Umbilical cord (tissue), 2 donors: ENCODE measurements at places on chromosomes 1 and 21.

DNA sequence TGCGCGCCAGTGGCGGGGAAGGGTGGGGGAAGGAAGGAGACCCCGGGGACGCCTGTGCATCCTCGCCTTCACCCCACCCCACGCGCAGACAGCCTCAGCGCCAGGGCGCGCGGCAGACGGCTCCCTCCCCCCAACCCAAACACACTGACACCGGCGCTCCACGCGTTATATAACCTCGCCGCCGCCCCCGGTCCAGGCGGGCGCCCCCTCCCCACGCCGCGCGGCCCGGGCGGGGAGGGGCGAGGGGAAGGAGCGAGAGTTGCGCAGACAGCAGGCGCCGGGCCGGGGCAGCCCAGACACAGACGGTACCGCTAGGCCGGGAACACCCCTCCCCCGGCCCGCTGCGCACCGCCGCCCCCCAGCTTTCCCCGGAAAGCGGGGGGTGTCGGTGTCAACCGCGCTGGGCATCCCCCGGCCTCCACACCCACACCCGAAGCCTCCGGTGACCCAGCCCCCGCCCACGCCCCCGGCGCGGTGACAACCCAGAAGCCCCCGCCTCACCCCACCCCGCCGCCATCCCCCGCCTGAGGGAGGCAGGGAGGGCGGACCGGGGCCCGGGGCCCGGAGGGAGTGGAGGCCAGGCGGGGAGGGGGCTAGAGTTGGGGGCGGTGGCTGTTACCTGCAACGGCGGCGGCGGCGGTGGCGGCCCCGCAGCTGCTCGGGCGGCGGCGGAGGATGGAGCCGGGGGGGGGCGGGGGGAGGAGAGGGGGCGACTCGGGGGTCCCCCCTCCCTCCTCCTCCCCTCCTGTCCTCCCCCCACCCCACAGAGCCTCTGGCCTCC, 432 bp downstream of the AKT3 start:
- no peak for DNase-seq

DNA sequence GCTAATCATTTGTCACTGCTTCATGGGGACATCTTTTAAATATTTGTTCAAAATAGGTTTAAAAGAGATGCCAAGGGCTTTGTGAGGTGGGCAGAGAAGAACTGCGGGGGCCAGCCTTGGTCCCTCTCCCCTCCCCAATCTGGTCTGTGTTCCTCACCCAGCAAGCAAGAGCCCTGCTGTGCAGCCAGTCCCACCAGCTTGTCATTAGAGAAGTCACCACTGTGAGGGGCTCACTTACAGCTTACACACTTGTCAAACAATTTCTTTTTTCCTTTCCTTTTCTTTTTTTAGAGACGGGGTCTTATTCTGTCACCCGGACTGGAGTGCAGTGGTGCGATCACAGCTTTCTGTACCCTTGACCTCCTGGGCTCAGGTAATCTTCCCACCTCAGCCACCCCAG, 10.4 kb upstream of the CDK18 start:
- DNase-seq = no peak

- peak; percentile 44 for DNase-seq
Observed at GRCh38 chr1:230711245-230711644, 2.7 kb downstream of the AGT start.

- DNase-seq = no peak
Observed at GRCh38 chr1:102550729-102551384, 554.1 kb upstream of the OLFM3 start.

DNA sequence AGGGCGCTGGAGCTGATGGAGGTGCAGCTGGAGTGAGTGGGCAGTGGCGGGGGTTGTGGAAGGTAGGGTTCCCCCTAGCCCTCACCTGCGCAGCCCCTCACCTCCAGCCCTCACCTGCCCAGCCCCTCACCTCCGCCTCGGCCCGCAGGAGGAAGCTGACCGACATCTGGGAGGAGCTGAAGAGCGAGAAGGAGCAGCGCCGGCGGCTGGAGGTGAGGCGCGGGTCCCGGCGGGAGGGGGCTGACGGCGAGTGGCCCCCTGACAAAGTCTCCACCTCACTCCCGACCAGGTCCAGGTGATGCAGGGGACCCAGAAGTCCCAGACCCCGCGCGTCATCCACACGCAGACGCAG, 2.7 kb downstream of the EVA1B start:
- DNase-seq = no peak

- DNase-seq = peak; percentile 23
Observed at GRCh38 chr1:85495556-85495955, 30.6 kb upstream of the DDAH1 start.

DNA sequence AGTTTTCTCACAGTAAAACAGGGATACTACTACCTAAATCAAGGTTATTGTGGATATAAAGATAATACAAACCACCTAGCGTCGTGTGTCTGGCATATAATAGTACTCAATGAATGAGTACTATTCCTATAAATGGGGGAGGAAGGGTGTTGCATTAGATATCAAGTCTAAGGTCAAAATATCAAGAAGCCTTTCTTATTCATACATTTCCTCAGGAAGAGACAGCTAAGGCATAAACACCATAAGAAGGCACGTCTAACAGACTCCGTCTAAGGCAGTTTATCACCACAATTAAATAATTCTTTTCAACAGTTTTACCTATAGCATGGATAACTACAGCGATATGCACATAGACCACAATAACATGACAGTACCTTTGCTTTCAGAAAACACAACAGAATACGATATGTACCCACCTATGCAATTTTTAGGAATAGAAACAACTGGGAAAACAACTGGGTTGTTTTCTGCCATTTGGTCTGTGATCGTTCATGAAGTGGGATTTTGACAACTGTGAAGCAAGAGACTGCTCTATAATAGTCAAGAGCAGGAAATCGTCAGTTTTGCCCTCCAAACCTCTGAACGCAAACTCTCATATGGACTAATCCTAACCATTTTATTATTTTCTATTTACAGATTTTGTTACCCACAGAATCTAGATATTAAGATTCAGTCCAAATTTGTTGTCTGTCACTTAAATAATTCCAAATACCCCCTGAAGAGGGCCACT, 53.1 kb downstream of the HNRNPR start:
- DNase-seq = no peak

GRCh38 chr21:17387030-17387617, 125.7 kb upstream of the CXADR start:
- peak; percentile 81 for DNase-seq

GRCh38 chr1:56215771-56216170, 363.6 kb downstream of the PLPP3 start:
- no peak for DNase-seq

DNA sequence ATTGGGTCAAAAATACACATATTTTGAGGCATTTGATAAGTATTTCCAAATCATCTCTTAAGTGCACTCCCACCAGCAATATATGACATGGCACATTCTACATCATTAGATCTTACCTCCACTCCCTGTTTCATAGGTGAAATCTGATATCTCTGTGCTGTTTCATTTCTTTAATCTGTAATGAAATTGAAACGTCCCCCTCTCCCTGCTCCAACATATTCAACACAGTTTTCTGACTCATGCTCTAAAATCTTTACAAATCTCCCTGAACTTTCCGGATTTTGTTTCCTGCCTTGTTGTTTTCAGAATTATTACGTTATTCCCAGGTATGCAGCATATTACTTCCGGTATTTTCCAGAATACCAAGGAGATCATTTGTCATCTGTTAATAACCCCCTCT, 66.1 kb upstream of the AKT3 start:
- no peak for DNase-seq

GRCh38 chr1:2496087-2496622, 20.1 kb downstream of the PLCH2 start:
- no peak for DNase-seq

DNA sequence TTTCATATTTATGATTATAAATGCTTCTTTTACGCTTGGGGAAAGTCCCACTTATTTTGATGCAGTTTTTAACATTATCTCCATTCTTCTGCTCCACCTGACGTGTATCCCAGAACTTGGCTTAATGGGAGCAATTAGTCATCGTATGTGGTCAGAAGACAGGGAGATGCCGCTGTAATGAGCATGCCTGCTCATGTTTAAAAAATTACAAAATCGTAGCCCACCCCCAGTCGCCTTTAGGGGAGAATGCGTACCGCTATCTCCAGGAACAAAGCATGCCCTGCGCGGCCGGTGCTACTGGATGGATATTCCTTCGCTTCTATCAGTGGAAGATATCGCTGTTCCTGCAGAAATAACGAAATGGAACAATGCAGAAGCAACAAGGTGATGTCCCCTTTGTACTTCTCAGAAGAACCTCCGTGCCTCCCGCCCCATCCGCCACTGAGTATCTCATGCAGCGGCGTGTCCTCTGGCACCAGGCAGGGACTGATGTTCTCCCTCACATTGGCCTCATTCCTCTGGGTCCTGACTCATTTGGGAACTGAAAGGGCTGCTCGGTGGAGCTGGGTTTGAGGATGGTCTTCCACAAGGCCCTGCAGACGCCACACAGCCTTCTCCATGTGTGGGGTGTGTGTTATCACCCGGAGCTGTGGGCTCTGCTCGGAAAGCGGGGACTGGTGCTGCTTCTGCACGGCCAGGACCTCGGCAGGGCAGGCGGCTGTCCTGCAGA, 116.3 kb upstream of the COL6A1 start:
- no peak for DNase-seq

- DNase-seq = no peak
Observed at GRCh38 chr1:70847013-70847412, 200.6 kb downstream of the PTGER3 start.

- no peak for DNase-seq
Observed at GRCh38 chr1:224939844-224940425, 10.5 kb downstream of the DNAH14 start.

GRCh38 chr1:93758842-93759515, 77.3 kb upstream of the BCAR3 start:
- peak; percentile 13 for DNase-seq

- DNase-seq = peak; percentile 9
Observed at GRCh38 chr1:143699115-143699514, 272.7 kb downstream of the FAM72C start.

- DNase-seq = no peak
Observed at GRCh38 chr21:26739189-26739588, 106.0 kb downstream of the ADAMTS1 start.
